ENCODE measurements at places on chromosomes 7 and 10.

- DNase-seq: peak; percentile 14
Observed at GRCh38 chr10:52368725-52369124, 54.6 kb downstream of the DKK1 start.

- no peak for DNase-seq
Observed at GRCh38 chr10:60367901-60368300, 21.8 kb downstream of the ANK3 start.

DNA sequence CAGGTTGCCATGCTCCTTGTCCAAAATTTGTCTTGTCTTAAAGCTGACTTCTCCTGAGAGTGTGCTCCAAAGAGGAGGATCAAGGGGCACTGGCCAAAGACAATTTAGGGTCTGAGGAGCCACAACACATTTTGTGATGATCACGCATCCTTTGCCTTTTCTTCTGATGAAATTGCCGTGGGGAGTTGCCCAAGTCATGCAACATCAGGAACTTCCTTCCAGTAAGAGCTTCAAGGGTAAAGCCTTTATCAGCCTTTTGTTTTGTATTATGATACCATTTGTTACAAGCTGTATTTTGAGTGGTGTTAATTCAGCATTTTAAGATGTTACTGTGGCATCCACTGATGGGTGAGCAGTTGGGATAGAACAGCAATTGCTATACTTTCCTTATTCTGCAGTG is 131.2 kb upstream of the MKI67 start:
- DNase-seq: no peak

DNA sequence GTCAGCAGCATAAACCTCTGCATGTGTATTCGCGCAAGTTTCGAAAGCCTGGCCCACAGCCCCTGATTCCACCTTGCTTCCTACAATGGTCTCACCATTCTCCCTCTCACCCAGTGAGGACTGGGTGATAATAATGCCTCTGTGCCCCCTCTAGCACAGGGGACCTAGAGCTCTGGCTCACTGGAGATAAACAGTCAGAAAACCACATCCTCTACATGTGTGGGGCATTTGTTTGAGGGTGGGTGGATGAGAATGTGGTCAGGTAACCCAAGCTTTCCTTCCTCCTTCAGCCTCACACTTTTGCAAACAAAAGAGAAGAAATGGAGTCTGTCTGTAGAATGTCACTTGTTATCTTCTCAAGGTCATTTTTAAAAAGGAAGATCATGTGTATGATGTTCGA is 373.5 kb downstream of the KCNMA1 start:
- no peak for DNase-seq

DNA sequence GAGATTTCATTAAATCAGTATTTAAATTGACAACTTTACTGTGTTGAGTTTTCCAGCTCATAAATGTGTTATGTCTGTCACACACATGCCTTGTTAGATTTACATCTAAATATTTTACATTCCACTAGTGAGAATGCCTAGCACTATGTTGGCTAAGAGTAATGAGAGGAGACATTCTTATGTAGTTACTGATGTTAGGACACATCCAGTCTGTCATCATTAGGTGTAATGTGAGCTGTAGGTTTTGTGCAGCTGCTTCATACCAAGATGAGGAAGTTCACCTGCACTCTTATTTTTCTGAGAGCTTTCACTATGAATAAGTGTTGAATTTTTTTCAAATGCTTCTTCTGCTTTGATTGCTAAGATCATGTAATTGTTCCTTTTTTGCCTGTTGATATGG is 218.0 kb upstream of the IGFBP3 start:
- DNase-seq: no peak

- no peak for DNase-seq
Observed at GRCh38 chr7:47624689-47625088, 42.8 kb upstream of the TNS3 start.

DNA sequence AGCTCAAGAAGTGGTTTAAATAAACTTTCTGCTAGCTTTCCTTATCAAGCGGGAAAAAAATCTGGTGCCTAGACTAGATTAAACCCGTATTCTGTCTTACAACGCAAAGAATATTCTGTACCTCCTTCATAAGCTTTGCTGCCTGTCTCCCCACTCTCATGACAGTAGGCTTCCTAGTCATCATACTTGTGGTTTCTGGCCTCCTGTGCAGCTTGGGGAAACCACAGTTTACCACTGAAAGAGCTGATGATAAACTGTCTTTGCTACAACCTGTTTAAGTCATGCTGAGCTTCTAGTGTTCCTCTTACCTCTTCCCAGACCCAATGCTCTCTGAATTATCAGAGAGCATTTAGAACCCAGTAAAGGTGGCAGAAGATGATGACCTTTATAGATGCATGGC is 55.0 kb downstream of the PODXL start:
- no peak for DNase-seq

GRCh38 chr7:82468435-82468834 is 24.9 kb upstream of the CACNA2D1 start:
- no peak for DNase-seq

DNA sequence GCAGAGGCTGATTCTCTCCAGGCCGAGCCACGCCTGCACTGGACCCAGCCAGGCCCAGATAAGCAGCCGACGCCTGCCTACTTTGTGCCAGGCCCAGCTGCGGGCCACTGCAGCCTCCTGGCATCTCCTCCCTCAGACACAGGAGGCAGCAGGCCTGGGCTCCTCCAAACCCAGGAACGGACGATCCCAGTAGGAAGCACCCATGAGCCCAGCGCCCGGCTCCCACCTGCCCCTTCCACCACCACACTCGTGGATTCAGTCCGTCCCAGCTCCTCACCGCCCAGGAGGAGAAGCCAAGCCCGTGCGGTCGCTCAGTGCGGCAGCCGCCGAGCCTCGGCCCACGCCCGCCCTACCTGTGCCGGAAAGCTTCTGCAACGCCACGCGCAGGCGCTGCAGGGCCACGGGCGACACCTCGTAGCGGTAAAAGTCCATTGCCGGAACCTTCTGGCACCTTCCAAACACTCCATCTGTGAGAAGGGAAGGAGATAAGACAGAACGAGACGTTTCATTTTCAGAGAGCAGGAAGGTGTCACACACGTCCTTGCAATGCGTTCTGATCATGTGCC is 271.1 kb downstream of the PTPRN2 start:
- DNase-seq: no peak

DNA sequence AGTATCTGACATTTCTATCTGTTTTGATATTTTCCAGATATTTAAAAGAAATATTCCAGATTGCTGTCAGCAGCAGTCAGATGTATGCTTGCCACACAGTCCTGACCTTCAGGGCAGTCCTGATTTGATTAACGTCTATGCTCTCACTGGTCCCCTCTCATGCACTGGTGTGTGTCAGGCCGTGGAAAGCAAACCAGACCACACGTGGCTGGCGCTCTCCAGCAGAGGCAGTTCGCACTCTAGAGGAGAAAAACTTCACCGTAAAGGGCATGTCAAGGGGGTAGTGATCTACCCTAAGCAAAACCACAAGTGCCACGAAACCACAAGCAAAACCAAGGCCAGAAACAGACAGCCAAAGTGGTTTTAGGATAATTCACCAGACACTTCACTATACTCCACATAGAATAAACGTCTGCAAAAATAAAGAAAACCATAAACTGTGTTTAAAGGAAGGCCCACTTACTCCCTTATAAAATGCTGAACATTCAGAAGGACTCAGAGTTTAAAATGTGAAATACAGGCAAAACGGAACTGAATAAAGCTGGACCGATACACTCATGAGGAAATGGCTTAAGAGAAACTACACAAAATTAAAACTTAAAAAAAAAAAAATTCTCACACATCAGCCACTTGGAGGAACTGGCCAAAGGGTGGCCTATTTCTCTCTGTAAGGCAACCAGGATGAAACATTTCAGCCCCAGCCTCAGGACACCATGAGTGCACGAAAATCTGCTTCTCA is 26.4 kb downstream of the PARP12 start:
- no peak for DNase-seq

DNA sequence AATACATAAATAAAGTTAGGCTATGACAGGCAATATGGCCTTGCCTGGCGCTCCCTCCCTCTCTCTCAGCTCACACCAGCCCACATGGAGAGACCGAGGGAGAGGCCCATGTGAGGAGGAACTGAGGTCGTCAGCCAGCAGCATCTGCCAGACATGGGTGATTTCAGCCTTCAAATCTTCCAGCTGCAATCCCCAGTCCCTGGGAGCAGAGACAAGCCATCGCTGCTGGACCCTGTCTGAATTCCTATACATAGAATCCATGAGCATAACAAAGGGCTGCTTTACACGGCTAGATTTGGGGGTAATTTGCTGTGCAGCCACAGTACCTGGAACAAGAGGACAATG is 35.6 kb downstream of the ANKRD16 start:
- no peak for DNase-seq

DNA sequence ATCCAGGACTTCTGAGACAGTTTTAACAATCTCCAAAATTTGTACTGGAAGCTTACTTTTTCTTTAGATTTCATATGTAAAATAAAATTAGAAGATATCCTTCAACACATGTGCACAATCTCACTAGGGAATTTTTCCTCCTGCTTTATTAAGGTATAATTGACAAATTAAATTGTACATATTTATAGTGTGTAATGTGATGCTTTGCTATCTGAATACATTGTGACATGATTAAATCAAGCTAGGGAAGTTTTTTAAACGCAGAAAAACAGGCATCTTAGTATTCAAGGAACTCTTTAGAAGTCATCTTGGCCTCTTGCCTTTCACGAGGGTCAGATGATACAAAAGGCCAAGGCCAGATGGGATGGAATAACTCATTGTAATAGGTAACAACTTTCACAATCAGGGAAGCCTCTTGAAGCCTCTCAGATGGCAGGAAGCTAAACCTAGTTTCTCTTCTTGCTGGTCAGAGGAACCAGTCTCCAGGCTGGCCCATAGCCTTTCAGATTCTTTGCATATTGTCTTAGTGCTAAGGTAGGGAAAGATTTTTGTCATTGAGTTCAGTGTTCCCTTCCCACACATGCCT is 78.7 kb downstream of the RHOBTB1 start:
- DNase-seq: no peak

GRCh38 chr7:71784781-71785180 is 627.4 kb downstream of the CALN1 start:
- no peak for DNase-seq

GRCh38 chr10:121437596-121437995 is 160.6 kb downstream of the FGFR2 start:
- no peak for DNase-seq

DNA sequence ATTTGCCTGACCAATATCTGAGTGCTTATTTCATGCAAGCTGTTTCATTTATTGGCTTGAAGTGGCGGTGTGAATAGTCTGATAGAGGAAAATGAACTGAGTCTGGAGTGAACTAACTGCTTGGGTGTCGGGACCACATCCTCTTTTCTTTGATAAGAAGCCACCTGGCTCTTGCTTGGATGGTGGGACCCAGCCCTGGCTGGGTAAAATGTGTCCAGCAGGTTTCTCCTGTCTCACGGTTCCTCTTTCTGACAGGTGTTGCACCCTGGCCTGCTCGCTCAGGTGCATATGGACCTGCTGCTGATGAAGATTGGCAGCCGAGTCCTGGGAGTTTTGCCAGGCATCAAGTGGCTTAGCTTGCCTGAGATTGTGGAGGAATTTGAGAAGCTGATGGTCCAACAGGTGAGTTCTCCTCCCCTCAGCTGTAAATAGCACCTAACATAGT is 1.6 kb downstream of the ADCK2 start:
- DNase-seq: no peak

GRCh38 chr10:20672741-20673140 is 224.4 kb downstream of the NEBL start:
- DNase-seq: no peak

- DNase-seq: no peak
Observed at GRCh38 chr7:117665368-117665767, 185.5 kb downstream of the CFTR start.

DNA sequence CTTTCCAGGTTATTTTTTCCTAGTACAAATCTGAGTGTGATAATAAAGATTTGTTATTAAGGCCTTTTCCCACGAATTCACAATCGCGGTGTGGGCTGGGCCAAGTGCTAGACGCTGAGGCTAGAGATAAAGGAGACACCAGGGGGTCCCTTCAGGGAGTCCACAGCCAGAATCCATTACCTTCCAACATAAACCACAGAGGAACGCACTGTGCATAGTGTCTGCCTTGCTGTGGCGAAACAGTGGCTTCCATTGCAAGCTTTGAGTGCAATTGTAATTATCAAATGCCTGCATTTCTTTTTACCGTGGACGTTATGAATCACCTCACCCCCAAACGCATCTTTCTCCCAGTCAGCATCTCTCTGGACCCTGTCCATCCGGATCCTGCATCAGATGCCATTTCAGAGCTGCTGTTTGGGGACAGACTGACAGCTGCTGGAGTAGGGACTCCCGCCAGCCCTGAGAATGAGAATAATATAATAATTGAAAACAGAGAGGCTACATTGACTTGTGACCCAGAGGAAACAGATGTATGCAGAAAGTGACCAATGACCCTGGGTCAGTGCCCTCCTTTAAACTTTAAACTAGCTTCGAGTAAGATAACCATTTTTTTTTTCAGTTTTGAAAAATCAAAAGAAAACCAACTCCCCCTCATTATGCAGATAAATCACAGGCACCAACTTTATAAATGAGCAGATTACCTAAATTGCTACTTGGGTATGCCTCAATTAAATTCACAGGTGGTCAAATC is 456.2 kb upstream of the NRP1 start:
- DNase-seq: no peak

DNA sequence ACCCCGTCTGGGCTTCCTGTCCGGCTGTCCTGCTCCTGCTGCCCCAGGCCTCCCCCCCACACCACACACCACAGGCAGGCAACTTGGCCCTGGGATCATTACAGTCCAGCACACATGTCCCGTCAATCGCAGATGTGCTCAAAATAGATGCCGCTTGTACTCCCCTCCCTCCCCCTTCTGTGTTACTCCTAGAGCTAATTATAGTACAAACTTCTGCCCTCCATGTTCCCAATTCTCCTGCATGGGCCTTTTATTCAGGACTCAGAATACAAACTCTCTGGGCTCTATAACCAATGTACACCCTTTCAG is at the start of gene SYNPO2L:
Gene SYNPO2L, minus strand, starts transcription at position 40 of the 309 bp plus-strand sequence. CDS start 107 bp downstream, outside the sequence.
- DNase-seq: no peak

GRCh38 chr7:127715901-127716300 is 63.9 kb downstream of the SND1 start:
- no peak for DNase-seq

- DNase-seq: no peak
Observed at GRCh38 chr7:87580636-87581035, 20.0 kb downstream of the ABCB1 start.

DNA sequence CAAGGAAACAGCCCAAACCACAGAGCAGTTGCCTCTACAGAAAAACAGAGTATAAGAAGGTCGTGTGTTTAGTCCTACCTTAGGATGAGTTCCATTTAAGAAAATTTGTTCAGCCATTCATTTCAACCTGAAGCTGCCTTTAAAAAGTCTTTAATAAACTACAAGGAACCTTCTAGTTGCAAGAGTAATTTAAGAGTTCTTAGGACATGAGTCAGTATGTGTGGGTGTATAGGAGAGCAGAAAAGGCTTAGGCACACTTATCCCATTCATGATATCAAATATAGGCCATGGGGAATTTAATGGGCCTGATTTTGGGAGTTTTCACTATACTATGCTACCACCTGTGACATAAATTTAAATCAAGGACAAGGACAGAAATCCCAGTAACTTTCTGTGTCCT is 496.8 kb downstream of the TFEC start:
- no peak for DNase-seq

GRCh38 chr10:17766731-17767130 is 14.7 kb downstream of the TMEM236 start:
- DNase-seq: no peak

GRCh38 chr7:36115448-36116321 is 37.4 kb upstream of the EEPD1 start:
- DNase-seq: no peak

- no peak for DNase-seq
Observed at GRCh38 chr7:50533866-50534265, 31.3 kb downstream of the DDC start.
